ENCODE measurements at places on chromosomes 16 and 17. TPM values are rescaled to one million over a fixed set of nuclear protein-coding genes. Genes with fewer than 3 reads are reported as not detected.

Gene RCVRN
- total RNA-seq = not detected

Gene MYH2
- total RNA-seq = not detected

Gene MMP2
- 241 TPM for total RNA-seq

Gene CFAP97D1
- total RNA-seq = not detected

Gene KRTAP9-8
- total RNA-seq = not detected

Gene MPHOSPH6
- total RNA-seq = 48.3 TPM

Gene NPB
- 4.2 TPM for total RNA-seq

Gene WNT3
- total RNA-seq = 0.90 TPM

Gene TBC1D3
- not detected for total RNA-seq

Gene AHSP
- not detected for total RNA-seq

Data from tibial nerve (tissue), 4 donors.